ENCODE measurements at places on chromosomes 2 and 18. TPM values are rescaled to one million over a fixed set of nuclear protein-coding genes. Genes with fewer than 3 reads are reported as not detected.

The CERKL gene
- not detected for total RNA-seq

DNA sequence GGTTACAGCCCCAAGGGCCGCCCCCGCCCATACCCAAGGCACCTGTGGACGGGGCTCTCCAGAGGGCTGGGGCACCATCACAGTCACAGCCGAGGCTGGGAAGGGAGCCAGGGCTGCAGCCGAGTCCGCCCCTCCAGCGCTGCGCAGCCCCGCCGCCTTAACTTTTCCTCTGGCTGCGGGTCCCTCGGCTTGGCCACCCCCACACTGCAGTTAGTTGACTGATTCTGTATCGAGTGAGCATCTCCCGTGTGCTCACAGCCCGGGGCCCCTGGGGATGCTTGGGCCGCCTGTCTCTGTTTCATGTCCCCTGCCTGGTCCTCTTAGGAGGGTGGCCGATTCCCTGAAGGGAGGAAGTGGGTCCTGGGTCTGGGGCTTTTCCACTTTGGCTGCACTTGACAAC lies 33.7 kb downstream of the EMILIN2 start:
- DNase-seq, result peak; percentile 54

DNA sequence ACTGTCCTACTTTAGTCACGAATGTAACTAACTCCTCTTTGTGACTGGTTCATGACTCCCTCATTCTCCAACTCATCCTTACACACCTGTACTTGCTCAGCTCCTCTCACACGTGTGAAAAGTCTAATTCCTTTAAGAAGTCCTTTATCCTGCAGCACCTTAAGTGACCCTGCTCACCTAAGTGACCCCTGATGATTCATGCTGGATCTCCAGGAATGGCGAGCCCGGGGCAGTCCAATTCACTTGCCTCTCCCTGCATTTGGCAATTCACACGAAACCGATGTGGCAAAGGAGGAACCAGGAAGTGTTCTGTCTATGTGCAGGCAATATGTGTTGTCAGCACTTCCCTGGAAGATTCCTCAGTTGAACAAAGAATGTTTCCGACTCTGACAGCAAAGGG lies 189.8 kb upstream of the NABP1 start:
- no peak for DNase-seq

DNA sequence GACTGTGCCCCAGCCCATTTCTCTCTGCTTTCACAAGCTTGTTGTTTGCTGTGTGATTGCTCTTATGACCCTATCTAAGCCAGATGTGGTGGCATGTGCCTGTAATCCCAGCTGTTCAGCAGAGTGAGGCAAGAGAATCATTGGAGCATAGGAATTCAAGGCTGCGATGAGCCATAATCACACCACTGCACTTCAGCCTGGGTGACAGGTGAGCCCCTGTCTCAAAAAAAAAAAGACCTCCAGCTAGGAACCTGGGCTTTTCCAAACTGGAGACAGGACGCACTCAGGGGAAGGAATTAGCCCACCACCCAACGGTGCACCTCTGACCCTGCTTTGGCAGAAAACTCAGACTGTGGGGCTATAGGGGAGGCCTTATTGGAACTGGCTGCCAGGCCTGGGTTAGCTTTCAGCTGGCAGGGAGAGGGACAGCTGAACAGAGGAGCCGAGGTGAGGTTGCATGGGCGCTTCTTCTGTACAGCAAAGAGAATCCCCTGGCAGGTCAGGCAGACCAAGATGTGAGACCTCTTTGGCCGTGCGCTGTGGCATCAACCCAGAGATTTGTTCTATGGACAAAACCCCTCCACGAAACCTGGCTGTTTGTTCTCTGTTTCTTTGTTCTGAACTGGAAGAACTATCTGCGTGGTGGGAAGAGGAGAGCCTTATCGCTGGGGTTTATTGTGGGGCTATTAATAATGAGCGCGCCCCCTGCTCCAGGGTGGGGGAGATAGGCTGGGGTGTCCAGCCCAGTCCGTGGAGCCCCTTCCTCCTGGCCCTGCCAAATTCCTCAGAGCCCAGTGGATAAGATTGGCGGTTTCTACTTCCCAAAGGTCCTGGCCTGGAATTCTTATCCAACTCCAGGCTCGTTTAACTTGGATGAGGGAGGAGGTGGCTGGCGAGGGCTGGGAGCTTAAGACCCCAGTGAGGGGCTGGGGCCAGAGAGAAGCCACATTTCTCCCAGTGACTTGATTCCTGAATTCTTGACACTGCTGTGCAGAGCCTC lies 38.8 kb upstream of the SMAD7 start:
- no peak for DNase-seq

DNA sequence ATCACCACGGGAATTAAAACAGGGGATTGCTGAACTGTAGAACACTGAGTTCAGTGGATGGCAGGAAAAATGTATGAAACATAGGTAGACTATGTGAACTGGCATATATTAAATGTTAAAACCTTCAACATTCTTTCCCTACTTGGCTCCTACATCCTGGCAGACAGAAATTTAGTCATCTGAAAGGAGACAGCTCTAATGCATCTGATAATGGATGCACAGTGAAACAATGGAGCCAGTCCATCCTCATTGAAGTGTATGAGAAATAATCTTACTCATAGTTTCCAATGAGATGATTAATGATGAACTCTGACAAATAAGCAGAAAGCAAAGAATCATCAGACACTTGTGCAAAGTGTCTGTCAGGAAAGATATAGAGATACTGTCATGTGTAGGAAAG lies 1629.7 kb upstream of the TMEFF2 start:
- DNase-seq, result no peak

All from left ventricle myocardium superior (tissue), 1 donor.